ENCODE measurements at places on chromosomes 5 and 9.

- no peak for DNase-seq
Observed at GRCh38 chr9:116008278-116008677, 145.3 kb upstream of the PAPPA start.

GRCh38 chr9:127817881-127818434, 15.3 kb downstream of the FPGS start:
- no peak for DNase-seq

DNA sequence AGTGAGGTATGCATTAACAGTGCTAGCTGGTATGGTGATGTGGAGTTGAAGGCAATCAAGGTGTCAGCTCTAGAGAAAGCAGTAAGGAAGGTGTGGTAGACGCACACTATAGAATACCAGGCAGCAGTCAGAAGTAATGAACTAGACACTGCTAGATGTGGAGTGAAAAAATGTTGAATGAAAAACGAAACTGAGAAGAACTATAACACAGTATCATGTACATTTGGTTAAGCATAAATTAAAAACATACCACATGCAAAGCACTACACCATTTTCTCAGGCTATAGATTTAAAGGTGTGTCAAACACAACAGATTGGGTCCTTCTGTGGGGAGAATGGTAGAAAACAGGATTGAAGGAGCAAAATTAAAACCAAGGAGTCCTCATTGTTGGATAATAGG, 15.4 kb downstream of the ZNF622 start:
- no peak for DNase-seq

DNA sequence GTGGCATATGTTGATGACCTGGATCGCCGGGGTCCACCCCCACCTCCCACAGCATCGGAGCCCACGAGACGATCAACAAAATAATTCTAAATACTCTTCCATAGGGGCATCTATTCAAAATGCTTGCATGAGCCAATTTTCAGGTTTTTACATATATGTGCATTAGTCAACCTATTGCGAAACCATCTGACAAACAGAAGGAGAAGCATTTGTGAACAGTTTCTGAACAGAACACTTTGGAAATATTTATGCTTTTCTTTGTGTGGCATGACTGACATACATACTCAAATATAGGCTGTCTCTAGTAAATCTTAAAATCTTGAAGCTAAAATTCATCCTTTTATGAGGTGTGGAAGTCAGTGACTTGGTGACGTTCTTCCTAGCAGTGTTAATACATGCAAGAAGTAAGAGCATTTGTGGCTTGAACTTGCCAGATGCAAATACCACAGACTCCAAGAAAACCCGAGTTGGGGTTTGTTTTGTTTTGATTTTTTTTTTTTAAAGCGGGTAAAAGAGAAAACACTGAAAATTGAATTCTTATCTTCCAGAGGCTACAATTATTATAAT, 5.3 kb downstream of the GPR151 start:
- DNase-seq, result no peak

DNA sequence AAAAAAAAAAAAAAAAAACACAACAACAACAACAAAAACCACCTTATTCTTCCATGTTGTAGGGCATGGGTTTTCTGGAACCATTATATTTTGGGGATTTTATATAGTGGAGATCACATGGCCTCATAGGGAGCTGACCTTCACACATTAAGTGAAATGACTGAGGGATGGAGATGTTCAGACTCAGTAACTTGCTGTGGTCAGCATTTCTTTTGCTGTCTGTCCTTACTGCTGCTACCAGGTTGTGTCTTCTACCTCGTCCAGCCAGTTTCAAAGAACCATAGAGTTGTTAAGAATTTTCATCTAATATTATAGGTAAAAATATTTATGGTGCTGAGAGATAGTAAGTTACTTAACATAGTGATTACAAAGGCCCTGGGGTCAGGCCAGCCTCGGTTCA, 107.6 kb downstream of the PDE8B start:
- DNase-seq, result no peak

- no peak for DNase-seq
Observed at GRCh38 chr5:152118676-152119470, 194.2 kb upstream of the GLRA1 start.

DNA sequence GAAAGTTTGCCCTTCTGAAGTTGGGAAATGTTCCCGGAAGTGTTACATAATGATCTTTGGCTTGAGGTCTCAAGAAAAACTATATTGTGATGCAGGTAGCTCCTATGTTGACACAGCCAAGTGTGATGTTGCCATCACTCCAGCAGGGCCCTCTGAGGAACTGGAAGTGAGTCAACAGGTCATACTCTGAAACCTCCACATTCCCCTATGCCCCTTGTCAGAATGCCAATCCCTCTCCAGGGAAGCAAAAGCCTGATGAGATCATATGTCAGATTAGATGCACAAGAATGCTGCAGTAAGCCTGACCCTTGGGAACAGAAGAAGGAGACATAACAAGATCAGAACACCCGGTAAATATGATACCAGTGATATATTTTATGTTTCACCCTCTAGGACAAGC, 66.8 kb upstream of the ITGA2 start:
- no peak for DNase-seq

DNA sequence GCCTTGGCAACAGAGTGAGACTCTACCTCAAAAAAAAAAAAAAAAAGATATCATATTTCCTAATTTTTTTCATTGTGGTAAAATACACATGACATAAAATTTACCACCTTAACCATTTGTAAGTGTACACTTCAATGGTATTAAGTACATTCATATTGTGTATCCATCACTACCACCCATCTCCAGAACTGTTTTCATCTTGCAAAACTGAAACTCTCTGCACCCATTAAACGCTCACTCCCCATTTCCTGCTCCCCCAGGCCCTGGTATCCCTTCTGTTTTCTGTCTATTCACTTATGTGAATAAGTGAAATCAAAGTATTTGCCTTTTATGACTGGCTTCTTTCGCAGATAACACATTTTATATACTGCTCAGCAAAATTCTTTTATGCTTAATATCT, 12.8 kb downstream of the LRRC8A start:
- DNase-seq, result no peak

DNA sequence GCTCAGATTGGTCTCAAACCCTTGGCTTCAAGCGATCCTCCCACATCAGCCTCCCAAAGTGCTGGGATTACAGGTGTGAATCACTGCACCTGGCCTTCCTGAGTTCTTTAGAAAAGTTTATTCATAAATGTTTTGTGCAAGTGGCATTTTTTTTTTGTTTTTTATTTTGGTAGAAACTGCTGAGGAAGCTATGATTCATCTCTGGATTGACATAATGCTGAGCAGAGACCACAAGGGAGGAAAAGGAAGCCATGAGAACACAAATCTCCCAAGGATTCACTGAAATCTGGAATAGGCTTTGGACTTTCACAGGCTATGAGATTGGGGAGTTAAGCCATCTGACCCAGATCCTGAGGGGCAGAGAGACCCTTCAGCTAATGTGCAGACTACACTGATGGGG, 3.4 kb upstream of the SLC46A2 start:
- DNase-seq, result no peak

DNA sequence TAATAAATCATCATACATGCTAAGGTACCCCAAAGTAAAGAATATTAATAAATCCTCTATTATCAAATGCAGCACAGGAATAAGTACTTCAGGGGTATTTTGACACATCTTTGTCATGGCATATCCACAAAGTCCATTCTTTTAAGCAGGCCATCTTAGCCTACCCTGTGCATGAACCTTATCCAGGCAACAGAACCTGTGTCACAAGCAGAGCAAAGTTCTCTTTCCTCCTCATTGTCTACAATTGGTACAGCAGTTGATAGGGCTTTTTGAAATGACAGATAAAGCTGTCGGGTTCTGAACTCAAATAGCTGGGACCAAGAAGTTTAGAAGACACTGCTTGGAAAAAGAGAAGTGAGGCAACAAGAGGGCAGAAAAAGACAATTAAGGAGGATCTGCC, 30.8 kb upstream of the PURA start:
- DNase-seq, result no peak

- DNase-seq, result no peak
Observed at GRCh38 chr9:114908805-114909448, 21.5 kb downstream of the TNFSF8 start.

- DNase-seq, result no peak
Observed at GRCh38 chr5:54531546-54531945, 14.0 kb downstream of the SNX18 start.

- no peak for DNase-seq
Observed at GRCh38 chr9:115686069-115686468, 467.5 kb upstream of the PAPPA start.

DNA sequence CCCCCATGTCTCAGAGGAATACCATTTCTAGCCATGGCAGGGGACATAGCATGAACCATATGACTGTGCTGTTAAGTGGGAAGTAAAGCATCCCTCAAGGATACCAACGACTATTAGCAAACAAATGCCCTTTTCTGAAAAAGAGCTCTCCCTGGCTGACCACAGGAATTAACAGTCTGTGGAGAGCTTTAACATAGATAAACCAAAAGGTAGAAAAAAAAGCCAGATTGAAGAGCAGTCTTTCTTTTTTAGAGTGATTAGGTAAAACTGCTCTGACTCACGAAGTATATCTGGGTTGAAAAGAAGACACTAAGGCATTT, 532.7 kb upstream of the DMAC1 start:
- DNase-seq, result no peak

GRCh38 chr5:78763659-78764189, 115.2 kb upstream of the LHFPL2 start:
- DNase-seq, result no peak

- no peak for DNase-seq
Observed at GRCh38 chr9:128118971-128119665, 8.4 kb downstream of the PTGES2 start.

- DNase-seq, result no peak
Observed at GRCh38 chr5:174521449-174521848, 202.9 kb upstream of the MSX2 start.

- DNase-seq, result no peak
Observed at GRCh38 chr5:67414712-67415111, 218.1 kb upstream of the CD180 start.

GRCh38 chr5:153818626-153819025, 220.1 kb downstream of the FAM114A2 start:
- DNase-seq, result no peak

DNA sequence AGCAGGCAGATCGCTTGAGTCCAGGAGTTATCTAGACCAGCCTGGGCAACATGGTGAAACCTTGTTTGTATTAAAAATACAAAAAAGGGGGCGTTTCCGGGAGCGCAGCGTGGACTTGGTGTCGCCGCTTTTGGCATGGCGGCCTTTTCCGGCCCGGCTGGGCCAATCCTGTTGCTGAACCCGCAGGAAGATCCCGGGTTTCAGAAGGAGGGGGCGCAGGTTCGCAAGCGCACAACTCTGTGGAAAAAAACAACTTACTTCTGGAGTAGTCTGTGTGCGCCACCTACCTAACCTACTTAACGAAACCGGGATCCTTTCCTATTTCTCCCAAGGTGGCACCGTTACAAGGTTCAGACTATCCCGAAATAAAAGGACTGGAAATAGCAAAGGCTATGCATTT, 198.6 kb downstream of the MSX2 start:
- DNase-seq, result no peak

GRCh38 chr9:16867576-16868311, 2.7 kb downstream of the BNC2 start:
- no peak for DNase-seq
